CD4-positive, alpha-beta T cell treated with Interleukin-6 at 100 ng/mL for 8 hours (primary cell): ENCODE measurements at places on chromosomes 7 and 10.

DNA sequence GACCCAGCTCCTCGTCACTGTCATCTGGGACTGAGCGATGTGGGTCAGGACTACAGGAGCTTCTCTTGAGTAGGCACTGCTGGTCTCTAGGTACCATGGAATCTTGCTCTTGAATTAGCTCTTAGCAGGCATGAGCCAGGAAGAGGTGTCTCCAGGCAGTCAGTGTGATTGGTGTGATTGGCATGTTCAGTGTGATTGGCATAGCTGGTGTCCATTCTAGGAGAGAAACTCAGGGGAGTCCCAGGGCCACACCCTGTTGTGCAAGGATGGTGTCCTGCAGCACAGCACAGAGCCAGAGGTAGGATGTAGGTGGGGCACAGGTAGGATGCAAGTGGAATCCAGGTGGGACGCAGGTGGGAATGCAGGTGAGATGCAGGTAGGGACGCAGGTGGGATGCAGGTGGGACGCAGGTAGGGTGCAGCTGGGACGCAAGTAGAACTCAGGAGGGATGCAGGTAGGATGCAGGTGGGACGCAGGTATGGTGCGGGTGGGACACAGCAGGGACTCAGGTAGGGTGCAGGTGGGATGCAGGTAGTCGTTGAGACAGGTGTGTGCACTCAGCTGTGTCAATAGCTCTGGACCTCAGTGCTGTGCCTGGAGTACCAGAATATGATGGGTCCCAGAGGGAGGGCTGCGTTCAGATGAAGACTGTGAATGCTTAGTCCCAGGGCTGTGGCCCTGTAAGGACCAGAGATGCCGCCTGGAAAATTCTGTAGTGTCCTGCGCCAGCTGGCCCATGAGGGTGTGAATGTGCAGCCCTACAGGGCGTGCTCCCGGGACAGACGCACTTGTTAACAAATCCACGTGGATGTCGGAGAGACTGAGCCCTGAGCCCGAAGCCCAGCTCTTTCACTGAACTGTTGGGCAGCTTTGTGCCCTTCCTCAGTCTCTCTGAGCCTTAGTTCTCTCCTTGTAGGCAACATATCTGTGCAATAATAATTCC lies 248.2 kb upstream of the PITRM1 start:
- DNase-seq = no peak

GRCh38 chr7:15504351-15504750 lies 57.5 kb downstream of the AGMO start:
- DNase-seq = no peak

DNA sequence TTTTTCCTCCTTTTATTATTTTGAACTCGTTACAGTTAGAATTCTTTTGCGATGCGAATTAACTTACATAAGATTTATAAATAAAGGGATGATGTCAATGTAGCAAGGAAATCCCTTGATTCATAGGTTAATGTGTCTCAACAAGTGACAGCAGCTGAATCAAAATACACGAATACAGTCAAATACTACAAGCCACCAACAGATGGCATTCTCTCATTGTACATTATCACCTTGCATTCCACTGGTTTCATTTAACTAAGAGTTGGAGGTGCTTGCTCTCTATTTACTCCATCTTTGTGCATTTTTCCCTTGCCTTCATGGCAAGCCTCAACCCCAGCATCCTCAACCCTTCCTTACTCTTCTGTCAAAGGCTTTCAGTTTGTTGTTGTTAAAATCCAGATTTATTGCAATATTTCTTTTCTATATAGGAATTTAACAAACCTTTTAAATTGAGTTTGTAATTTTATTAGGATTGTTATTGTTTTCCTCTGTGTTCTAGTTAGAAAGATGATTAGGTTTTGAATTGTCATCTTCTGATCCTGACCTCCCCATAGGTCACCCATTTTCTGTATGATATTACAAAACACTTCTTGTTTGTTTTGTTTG lies 78.3 kb downstream of the SLC25A40 start:
- peak; percentile 40 for DNase-seq

DNA sequence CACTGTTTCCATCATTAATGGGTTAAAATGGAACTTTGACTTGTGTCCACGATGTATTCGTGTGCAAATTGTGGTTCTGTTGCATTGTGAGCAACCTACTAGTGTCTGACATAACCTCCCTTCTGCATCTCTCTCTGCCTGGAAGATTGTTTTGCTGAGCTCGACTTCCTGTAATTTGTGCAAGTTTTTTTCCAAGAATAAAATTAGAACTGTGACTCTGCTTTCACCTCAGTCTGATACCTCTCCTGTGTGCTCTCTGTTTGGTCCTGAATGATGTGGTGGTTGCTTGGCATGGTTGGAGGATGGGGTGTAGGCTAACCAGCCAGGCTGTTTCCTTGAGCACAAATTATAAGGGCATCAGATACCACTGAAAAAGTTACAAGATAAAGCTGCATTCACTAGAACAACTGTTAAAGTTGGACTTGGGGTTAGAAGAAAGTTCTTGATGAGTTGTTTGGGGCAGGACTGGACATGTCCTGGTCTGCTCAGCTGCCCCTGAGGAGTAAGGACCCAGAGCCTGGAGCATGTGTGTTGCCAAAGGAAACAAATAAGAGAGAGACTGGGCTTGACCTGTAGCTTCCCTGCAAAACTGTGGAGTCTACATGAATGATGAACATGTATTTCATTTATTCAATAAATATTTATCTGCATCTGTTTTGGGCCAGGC lies 1.9 kb upstream of the VOPP1 start:
- DNase-seq = peak; percentile 67

DNA sequence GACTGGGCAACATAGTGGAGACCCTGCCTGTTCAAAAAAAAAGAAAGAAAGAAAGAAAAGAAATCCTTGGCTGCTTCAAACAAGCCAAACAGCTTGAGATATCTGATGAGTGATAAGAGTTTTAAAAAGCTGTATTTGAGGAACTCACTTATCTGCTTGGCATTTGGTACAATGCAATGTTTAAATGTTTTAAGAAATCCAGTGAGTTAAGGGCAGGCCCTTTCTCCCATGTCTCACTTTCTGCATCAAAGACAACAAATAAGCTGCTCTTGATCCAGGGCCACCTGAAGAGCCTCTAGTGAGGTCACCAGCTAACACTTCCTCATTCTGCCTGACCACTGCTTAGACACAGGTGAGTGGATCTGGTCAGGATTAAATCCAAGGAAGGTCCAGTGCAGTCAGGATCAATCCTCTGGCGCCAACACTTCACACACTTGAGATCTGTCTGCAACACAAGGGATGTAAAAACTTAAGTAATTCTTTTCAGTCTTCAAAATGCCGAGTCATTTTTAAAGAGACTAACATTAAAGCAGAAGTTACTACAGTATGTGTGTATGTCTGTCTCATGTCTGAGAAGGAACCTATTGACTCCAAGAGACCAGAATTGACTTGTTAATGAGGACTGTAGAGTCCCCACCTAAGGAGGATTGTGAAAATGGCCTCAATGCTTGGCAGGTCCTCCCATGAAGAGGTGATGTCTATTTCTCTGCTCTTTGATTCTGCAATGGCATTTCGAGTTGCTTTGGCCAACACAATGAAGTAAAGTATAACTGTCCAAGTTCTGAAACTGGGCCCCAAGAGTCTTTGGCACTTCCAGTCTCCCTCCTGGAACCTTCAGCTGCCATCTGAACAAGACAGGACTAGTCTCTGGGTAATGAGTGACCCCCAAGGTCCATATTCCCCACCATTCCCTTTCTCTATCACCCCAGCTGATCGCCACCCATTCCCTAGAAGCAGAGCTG lies 43.1 kb downstream of the CREB3L2 start:
- DNase-seq = no peak

- DNase-seq = no peak
Observed at GRCh38 chr7:50207251-50207564, 97.3 kb upstream of the IKZF1 start.

- no peak for DNase-seq
Observed at GRCh38 chr10:78492424-78492823, 458.8 kb downstream of the RPS24 start.

DNA sequence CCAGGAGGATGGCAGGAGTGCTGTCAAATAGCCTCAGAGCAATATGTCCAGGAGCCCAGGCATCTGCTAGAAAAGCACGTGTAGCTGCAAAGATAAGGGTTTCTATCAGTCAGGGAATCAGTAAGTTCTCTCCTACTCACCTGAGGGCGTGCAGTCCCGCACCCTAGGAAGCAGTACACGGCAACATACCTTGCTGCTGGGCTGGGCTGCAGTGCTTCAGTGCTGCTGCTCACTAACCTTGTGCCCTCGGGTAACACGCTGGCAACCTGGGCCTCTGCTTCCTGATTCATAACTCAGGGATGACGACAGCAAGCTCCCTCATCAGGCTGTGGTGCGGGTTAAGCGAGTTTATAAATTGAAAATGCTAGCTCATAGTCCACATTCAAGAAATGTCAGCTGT lies 29.5 kb upstream of the CCNY start:
- no peak for DNase-seq

GRCh38 chr7:156445997-156446761 lies 194.4 kb upstream of the RNF32 start:
- DNase-seq = no peak

DNA sequence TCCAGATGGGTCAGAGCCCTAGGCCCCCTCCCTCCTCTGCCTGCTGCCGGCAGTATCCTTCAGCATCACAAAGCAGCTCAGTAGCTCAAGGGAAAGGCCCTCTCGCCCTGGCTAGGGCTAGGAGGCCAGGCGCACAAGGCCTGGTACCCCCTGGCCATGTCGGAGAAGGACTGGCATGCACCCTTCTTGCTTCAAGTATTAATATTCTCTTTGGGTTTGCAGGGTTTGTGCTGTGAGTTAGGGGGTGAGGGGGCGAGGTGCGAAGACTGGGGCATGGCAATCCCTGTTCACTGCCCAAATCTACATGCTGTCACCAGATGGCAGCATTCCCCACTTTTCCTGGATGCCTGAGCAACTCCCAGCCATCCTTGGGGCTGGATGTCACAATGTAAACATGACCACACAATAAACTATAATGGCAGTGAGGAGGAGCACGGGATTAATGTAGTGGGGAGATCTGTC lies 105.2 kb downstream of the NEURL1 start:
- DNase-seq = no peak

GRCh38 chr10:21524131-21524525 lies 1.4 kb downstream of the SKIDA1 start:
- no peak for DNase-seq

- DNase-seq = no peak
Observed at GRCh38 chr7:18494821-18495408, 634 bp upstream of the HDAC9 start.

- no peak for DNase-seq
Observed at GRCh38 chr10:114340816-114341215, 63.5 kb downstream of the AFAP1L2 start.

DNA sequence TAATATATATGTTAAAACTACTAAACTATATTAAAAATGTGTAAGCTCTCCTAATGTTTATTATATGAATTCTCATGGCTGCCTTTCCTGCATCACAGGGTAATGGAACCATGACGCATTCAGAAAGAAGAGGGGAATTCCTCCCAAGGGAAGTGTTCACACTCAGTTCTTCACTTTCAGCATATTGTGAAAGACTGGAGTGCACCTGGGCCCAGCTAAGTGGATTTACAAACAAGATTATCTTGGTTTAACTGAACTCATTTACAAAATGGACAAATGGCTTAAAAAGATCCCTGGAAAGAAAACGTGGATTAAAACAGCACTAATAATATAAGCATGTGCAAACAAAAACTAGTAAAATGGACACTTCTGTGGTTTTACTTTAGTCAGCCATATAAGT lies 149.8 kb downstream of the DOCK4 start:
- DNase-seq = no peak

DNA sequence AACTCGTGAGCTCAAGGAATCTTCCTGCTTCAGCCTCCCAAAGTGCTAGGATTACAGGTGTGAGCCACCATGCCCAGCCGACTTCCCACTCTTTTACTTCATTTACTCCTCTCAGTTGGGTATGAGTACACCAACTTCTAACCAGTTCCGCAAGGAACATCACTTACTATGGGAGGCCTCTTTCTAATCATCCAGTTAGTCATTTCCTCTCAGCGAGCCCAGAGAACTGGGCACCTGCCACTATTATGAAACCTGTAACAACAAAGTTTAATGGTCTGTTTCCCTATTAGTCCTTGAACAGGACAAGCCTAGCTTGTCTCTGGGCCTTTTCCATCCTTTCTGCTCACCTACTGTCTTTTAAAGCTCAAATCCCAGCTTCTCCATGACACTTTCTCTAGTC lies 88.8 kb downstream of the DNMBP start:
- DNase-seq = no peak

- no peak for DNase-seq
Observed at GRCh38 chr10:31645786-31646185, 282.8 kb downstream of the ARHGAP12 start.

- no peak for DNase-seq
Observed at GRCh38 chr7:68429411-68430117, 1168.7 kb upstream of the AUTS2 start.

- no peak for DNase-seq
Observed at GRCh38 chr10:34759161-34759836, 55.8 kb downstream of the PARD3 start.

DNA sequence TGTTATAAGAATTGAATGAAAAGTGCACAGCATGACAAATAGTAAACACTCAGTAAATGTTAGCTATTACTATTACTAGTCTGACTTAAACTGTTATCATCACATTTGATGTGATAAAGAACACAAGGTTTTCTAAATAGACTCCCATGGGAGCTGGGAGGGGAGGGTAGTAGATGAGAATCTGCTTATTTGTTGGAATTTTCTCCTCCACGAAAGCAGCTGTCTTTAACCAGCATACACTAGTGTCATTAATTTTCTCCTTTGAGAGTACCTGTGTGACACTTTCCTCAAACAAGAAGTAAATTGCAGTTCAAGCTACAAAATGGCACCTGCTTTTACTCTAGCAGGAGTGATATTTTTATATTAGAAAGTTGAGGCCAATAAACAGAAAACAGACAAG lies 200.1 kb downstream of the SKAP2 start:
- no peak for DNase-seq

DNA sequence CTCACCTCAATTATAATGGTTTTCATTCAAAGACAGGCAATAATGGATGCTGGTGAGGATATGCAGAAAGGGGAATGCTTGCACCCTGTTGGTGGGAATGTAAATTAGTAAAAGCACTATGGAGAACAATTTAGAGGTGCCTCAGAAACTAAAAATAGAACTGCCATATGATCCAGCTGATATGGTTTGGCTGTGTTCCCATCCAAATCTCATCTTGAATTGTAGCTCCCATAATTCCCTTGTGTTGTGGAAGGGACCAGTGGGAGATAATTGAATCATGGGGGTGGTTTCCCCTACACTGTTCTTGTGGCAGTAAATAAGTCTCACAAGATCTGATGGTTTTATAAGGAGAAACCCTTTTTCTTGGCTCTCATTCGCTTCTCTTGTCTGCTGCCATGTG lies 87.7 kb downstream of the TES start:
- DNase-seq = no peak

- DNase-seq = no peak
Observed at GRCh38 chr7:77506899-77507298, 30.2 kb upstream of the PTPN12 start.
